CD14-positive monocyte (primary cell): ENCODE measurements at places on chromosomes 2 and 18. TPM values are rescaled to one million over a fixed set of nuclear protein-coding genes. Genes with fewer than 3 reads are reported as not detected.

Gene MEP1B
- not detected for polyA plus RNA-seq

Gene SLC11A1
- polyA plus RNA-seq: 2,018 and 2,019 TPM in 2 replicates

Gene CCDC74A
- not detected for polyA plus RNA-seq

Gene TRABD2A
- polyA plus RNA-seq: 0.95 TPM

Gene PRKCE
- polyA plus RNA-seq: 6.1 and 7.7 TPM in 2 replicates

Gene SNED1
- 0.02 TPM for polyA plus RNA-seq

Gene CRYGD
- not detected in 2 replicates for polyA plus RNA-seq

Gene FAM98A
- 1.9 TPM for polyA plus RNA-seq

Gene TRIM54
- polyA plus RNA-seq: not detected in 2 replicates

Gene CD207
- polyA plus RNA-seq: 0.05 TPM in 1 of 2 replicates, not detected in the other

Gene TMEM17
- polyA plus RNA-seq: 0.26 TPM

DNA sequence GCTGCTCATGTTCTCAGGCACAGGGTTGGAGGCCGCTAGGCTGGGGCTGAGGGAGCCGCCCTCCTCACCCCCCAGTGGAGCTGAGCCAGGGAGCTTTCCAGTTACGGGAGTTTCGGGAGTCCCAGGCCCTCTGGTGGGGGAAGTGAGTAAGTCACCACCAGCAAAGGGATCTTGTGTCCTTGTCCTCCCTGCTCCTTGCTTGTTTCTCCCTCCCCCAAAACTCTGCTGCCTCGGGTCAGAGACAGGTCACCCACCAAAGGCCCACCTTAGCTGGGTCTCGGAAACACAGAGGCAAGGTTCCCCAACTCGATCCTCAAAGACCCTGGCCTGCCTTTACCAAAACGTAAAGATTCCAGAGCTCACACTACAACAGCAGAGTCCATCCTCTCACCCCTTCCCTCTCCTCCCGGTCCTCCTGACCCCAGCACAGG, 60.5 kb upstream of the POMC start:
- no peaks in the 10 kb centered on the region for H3K27me3 ChIP-seq
- H3K4me3 ChIP-seq: no peak overlapping the region
- H3K27ac ChIP-seq: no peak overlapping the region
- DNase-seq: peak; percentile 32
- peaks cover 18% of the 10 kb centered on the region for H3K36me3 ChIP-seq

DNA sequence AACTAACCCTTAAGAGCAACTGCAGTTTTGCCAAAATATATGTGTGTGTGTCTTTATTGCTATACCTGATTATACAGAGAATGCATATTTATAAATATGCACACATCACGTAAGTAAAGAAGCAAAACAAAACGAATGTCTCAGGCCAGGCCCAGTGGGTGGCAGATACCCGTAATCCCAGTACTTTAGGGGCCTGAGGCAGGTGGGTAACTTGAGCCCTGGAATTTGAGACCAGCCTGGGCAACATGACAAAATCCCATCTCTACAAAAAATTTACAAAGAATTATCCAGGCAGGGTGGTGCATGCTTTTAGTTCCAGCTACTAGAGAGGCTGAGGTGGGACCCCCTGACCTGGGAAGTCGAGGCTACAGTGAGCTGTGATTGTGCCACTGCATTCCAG, 745.3 kb downstream of the SATB2 start:
- no peaks in the 10 kb centered on the region for H3K27me3 ChIP-seq
- no peaks in the 10 kb centered on the region for H3K4me1 ChIP-seq
- no peak overlapping the region for H3K27ac ChIP-seq
- no peak for DNase-seq
- H3K36me3 ChIP-seq: no peaks in the 10 kb centered on the region
- no peak overlapping the region for H3K4me3 ChIP-seq

DNA sequence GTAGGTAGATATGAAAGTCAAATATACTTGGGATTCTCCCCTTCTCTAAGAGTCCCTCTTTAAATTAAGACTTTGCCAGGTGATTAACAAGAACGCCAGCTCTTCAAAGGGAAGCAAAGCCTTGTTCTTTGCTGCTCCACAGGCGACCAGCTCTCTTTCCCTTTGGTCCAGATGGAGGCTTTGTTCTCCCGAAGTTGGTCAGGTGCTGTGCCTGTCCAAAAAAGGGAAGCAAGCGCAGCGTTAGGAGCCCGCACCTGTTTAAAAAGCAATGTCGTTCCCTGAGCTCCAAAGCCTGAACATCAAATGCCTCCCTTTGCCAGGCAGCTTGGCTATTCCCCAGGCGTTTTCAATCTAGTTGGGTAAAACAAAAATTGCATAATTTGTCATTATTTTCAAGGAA, 1913.1 kb upstream of the PIK3C3 start:
- no peaks in the 10 kb centered on the region for H3K36me3 ChIP-seq
- no peaks in the 10 kb centered on the region for H3K27me3 ChIP-seq
- no peak for DNase-seq
- H3K4me3 ChIP-seq: no peak overlapping the region
- no peak overlapping the region for H3K27ac ChIP-seq

DNA sequence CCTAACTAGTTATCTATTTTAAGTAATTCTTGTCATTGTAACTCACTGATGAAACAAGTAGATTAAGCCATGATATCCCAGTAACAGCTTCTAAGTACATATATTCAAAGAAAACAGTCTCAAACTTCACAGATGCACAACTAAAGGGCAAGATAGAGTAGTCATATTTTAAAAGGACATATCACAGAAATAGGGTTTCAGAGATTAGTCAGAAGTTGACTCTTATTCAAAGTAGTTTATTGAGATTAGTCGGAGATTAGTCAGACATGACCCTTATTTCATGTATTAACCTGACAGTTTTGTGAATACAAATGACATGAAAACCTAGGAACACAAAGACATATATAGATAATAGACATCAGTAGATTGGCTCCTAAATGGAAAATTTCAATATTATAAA, 15.9 kb upstream of the CHAC2 start:
- no peak for DNase-seq
- H3K4me3 ChIP-seq: no peak overlapping the region
- no peaks in the 10 kb centered on the region for H3K4me1 ChIP-seq
- H3K27ac ChIP-seq: no peak overlapping the region

DNA sequence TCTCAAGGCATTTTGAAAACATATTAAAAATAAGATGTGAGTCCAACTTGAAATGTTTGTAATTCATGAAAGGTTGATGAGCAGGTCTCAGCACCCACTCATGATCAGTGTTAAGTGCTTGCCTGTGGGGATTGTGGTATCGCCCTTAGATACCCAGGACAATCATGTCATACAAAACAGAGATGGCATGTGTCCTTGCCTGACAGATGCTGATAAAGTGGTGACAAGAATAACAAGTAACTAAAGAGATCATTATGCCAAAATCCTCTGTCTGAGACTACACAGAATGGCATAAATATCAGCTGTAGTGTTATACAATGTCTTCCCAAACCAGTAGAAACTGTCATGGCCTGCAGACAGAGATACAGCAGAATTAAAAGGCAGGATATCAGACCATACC, 930.3 kb downstream of the SUCLG1 start:
- H3K27ac ChIP-seq: no peak overlapping the region
- no peaks in the 10 kb centered on the region for H3K27me3 ChIP-seq
- no peaks in the 10 kb centered on the region for H3K4me1 ChIP-seq
- H3K36me3 ChIP-seq: no peaks in the 10 kb centered on the region

GRCh38 chr2:138223319-138223718, 259.0 kb downstream of the HNMT start:
- H3K4me1 ChIP-seq: no peaks in the 10 kb centered on the region
- no peak for DNase-seq
- H3K36me3 ChIP-seq: no peaks in the 10 kb centered on the region
- H3K27ac ChIP-seq: no peak overlapping the region

DNA sequence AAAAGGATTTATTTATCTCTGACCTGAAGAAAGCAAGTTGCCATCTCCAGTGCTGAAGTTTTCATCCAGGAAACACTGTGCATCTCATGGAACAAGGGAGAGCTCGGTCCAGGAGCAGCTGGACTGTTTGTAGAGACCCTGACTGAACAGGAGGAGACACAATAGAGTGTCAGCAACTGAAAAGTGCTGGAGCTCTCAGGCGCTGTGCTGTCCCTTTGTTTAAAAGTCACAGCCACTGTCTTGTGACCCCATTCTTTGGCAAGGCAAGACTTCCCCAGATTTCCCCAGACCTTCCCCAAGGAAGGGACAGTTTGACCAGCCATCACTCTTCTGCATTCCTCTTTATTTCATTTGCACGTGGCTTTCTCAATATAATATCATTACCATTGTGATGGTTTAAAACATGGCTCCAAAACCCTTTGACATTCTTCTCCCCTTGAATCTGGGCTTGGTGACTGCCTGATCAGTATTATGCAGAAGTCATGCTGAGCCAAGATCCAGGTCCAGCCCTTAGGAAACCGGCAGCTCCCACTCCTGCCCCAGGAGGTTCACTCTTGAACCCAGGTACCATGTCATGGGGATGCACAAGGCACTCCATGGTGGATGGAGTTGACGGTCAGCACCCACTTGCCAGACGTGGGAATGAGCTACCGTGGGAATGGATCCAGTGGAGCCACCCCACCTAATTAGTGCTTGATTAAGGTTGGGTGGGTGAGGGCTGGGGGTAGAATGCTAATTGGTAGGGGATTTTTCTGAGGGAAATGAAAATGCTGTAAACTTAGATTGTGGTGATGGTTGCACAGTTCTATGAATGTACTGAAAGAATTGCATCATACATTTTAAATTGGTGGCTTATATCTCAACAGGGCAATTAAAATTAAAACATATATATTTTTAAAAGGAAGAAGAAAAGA, 497.9 kb upstream of the RAB6C start:
- no peaks in the 10 kb centered on the region for H3K4me1 ChIP-seq
- no peak for DNase-seq
- no peak overlapping the region for H3K27ac ChIP-seq
- H3K4me3 ChIP-seq: no peak overlapping the region
- no peaks in the 10 kb centered on the region for H3K36me3 ChIP-seq

GRCh38 chr18:33673689-33674088, 95.7 kb downstream of the ASXL3 start:
- H3K4me3 ChIP-seq: no peak overlapping the region
- H3K4me1 ChIP-seq: no peaks in the 10 kb centered on the region
- no peaks in the 10 kb centered on the region for H3K36me3 ChIP-seq

DNA sequence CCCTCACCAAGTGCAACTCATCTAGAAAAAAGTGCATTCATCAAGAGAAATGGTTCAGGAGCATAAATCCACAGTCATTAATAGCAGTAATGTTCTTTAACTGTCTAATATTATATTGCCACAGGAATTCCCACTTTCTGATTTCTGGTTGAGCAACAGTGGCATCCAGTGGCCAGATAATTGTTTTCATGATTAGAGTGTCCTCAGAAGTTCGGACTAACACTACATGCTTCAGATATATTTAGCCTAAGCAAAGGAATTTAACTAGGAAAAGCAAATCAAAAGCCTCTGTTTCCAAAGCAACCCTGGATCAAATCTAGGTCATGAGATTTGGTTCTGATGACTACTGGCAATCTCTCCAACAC, 9.8 kb upstream of the ERBB4 start:
- H3K4me3 ChIP-seq: no peak overlapping the region
- no peak for DNase-seq
- no peaks in the 10 kb centered on the region for H3K4me1 ChIP-seq
- no peak overlapping the region for H3K27ac ChIP-seq
- peaks cover under 1% of the 10 kb centered on the region for H3K27me3 ChIP-seq

DNA sequence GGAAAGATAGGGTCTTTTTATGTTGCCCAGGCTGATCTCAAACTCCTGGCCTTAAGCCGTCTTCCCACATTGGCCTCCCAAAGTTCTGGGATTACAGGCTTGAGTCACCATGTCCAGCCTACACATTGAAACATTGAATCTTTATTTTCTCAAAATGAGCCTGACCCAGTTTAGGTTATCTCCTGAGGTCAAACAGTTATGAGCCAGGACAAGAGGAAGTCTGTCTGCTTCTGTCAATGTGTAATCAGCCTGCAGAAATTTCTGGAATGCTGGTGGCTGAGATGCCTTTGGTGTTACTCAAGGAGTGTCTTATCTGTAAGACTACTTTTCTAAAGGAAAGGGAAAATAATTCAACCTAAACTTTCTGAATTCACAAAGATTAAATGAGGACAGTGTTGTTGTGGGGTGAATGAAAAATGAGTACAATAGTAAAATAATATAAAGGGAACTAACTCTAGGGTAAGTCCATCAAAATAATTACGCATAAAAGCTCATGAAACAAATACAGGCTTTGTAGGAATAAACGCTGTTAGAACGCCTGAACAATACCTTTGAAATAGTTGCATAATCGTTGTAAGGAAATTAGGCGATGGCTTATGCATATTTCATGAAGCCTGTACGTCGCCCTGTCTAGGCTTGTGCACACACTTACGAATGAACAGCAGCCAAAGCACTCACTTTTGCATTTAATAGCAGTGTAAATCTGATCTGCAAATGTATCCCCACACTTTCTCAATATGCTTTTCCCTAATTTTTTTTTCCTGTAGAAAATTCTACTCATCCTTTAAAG, 260.8 kb downstream of the RDH14 start:
- H3K27me3 ChIP-seq: no peaks in the 10 kb centered on the region
- H3K36me3 ChIP-seq: no peaks in the 10 kb centered on the region
- H3K4me3 ChIP-seq: no peak overlapping the region
- no peak overlapping the region for H3K27ac ChIP-seq
- no peaks in the 10 kb centered on the region for H3K4me1 ChIP-seq
- DNase-seq: no peak

DNA sequence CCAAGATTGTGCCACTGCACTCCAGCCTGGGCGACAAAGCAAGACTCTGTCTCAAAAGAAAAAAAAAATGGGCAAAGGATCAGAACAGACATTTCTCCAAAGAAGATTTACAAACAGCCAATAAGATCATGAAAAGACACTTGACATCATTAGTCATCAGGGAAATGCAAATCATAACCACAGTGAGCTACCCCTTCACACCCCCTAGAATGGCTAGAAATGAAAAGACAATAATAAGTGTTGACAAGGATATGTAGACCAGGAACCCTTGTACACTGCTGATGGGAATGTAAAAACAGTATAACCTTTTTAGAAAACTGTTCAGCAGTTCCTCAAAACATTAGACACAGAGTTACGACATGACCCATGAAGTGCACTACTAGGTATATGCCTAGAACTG, 18.4 kb upstream of the MTERF4 start:
- no peak for DNase-seq
- H3K4me1 ChIP-seq: no peaks in the 10 kb centered on the region
- no peak overlapping the region for H3K4me3 ChIP-seq
- H3K36me3 ChIP-seq: peaks cover 17% of the 10 kb centered on the region
- no peaks in the 10 kb centered on the region for H3K27me3 ChIP-seq

DNA sequence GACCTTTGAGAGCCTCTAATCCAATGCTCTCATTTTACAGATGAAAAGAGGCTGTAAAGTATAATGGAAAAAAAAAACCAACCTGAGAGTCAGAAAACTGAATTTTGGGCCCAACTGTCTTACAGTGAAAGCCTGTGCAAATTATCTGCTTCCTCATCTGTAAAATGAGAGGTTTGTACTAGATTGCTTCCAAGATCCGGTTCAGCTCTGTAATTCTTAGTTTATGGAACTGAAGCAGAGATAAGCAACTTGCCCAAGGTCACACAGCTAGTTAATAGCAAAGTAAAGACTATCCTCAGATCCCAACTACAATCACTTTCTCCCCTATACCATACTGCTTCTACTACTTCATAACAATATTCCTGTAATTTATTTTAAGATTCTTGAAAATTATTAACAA, 6.3 kb downstream of the TLK1 start:
- H3K36me3 ChIP-seq: no peaks in the 10 kb centered on the region
- H3K27me3 ChIP-seq: no peaks in the 10 kb centered on the region
- H3K4me3 ChIP-seq: no peak overlapping the region
- DNase-seq: no peak

- no peak for DNase-seq
- no peaks in the 10 kb centered on the region for H3K4me1 ChIP-seq
- no peaks in the 10 kb centered on the region for H3K36me3 ChIP-seq
- H3K27ac ChIP-seq: no peak overlapping the region
- no peak overlapping the region for H3K4me3 ChIP-seq
These were observed 21.2 kb downstream of the SCG2 start for GRCh38 chr2:223580951-223581350.
